NCI-H524 (cell line): ENCODE measurements at places on chromosomes 3 and 15.

GRCh38 chr3:119222391-119222790 is 18.3 kb downstream of the B4GALT4 start:
- no peak for DNase-seq

DNA sequence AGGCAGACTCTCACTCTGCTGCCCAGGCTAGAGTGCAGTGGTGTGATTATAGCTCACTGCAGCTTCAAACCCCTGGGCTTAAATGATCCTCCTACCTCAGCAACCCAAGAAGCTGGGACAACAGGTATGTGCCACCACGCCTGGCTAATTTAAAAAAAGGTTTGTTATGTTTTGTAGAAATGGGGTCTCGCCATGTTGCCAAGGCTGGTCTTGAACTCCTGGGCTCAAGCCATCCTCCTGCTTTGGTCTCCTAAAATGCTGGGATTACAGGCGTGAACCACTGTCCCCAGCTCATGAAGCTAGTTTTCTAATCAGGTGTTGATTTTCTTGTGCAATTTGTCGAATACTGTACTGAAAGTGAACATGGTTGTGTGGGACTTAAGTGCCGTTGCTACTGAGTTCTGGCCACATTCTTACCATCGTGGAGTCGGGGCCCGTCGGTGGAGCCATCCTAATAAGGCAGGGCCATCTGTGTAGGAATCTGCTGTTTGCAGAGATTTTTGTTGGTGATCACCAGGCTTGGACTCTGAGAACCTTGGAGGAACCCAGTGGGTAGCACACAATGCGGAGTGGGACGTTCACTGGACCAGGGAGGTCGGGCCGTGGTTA is 193.2 kb downstream of the GOLGA6L6 start:
- no peak for DNase-seq

GRCh38 chr3:192186498-192186897 is 540.8 kb downstream of the FGF12 start:
- no peak for DNase-seq

DNA sequence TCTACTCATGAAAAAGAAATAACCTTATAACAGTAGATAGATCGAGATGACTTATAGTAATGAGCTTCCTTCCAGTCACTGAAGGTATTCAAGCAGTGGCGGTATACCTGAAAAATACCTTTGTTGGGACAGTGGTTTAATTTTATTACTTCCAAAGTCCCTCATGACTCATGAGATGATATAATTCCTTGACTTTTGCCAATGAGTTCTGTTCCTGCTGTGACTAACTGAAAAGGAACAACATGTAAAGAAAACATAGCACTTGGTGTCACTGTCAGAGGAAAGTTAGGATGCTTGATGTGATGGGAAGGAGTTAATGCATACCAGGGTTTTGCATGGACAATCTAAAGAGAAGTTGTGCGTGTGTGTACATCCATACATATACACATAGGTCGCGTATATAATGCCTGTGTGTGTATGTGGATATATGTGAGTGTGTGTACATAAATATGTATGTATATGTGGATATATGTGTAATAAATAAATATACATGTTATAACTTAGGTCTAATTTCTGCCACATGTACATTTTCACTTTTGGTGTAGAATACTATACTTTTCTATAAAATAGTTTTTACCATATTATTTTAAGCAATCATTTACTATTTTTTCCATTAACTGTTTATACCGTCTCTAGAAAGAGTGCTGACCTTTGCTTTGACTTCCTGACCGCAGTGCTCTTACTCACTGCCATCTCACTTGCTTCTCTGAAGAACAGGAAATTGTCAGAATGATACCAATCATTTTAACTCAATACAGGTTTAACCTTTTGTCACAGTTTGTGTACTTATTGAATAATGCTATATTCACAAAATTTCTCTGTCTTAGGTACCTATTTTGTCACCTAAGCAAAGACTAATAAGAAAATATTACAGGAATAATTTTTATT is 12.6 kb upstream of the PAK2 start:
- no peak for DNase-seq

- no peak for DNase-seq
Observed at GRCh38 chr3:190621927-190622326, 108.0 kb downstream of the IL1RAP start.

GRCh38 chr3:37765591-37766488 is 95.8 kb upstream of the CTDSPL start:
- peak; percentile 43 for DNase-seq

DNA sequence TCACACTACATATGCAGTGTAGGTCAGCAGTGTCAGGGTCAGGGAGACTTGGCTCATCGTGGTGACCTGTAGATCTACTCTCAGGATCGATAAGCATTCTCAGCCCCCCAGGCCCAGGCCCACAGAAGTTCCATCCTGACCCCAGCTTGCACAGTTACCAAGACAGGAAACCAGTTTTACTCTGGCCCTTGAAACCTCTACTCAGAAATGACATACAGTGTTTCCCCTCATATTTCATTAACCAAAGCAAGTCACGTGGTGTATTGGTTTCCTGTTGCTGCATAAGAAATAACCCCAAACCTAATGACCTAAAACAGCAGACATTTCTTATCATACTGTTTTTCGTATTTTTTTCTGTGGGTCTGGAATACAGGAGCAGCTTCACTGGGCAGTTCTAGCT is 242.2 kb downstream of the SLCO3A1 start:
- DNase-seq: no peak

GRCh38 chr3:43289401-43289800 is 3.1 kb downstream of the SNRK start:
- no peak for DNase-seq

GRCh38 chr3:133744241-133744640 is 2.0 kb upstream of the TF start:
- DNase-seq: no peak

DNA sequence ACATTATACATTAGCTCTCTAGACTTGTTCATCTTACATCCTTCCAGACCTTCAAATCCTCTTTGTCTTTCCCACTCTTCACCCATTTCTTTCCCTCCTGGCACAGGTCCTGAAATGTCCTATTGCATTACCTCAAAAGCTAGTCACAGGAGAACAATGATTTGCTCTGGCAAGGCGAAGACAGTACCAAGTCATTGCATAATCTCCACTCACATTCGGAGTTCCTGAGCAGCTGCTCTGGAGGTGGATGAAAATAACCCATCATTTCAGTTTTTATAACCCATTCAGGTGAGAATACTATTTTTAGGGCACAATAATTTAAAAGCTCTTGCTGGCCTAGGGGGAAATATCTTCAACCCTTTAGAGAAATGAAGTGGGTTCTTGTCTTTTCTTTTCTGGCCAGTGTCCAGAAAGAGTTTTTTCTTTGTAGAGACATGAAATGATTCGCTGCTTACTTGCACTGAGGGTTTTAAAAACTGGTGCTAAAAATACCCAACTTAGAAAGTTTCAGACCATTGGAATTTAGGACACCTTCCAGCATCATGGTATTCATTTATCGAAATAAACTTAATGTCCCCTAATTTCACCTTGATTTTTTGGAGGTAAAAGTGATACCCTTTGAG is 23.4 kb upstream of the DYNC1LI1 start:
- DNase-seq: no peak

DNA sequence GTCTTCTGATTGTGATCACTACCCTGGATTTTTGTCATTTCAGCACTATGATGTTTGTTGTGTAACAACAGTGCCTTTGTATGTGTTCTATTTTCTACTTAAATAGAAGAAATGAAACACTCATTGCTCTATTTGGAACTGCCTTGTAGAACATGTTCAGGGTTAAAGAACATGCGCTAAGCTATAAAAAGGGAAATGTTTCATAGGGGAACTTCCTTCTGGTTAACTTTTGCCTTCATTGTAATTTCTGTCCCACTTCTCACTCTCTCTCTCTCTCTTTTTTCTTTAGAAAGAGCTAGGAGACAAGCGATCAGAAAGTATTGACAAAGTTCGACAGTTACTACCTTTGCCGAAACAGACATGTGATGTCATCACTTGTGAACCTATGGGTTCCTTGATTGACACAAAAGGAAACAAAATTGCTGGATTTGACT is at the start of gene P2RY12:
Gene P2RY12 (minus strand): TSS at position 13 of the 434 bp plus-strand sequence. CDS start 45,908 bp downstream, outside the sequence.
- no peak for DNase-seq

DNA sequence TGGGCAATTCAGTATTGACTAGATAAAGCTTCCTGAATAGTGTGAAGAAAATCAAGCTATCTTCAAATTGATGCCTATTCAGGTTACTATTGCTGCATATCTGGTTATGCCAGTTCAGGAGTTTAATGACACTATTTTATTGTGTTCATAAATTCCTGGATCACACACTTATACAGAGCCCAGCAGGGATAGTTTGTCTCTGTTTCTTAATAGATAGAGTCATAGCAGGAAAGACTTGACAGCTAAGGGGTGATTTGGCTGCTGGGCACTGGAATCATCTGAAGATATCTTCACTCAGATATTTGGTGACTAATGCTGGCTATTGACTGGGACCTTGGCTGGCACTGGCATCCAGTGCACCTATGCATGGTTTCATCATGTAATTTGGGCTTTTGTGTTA is 187.8 kb downstream of the PYDC2 start:
- no peak for DNase-seq

GRCh38 chr3:51436998-51437639 is 46.0 kb downstream of the RBM15B start:
- no peak for DNase-seq

GRCh38 chr3:64047787-64048186 is 24.5 kb upstream of the PSMD6 start:
- DNase-seq: no peak

GRCh38 chr3:69385123-69385722 is 665 bp downstream of the FRMD4B start:
- peak; percentile 54 for DNase-seq

- no peak for DNase-seq
Observed at GRCh38 chr3:141106842-141107241, 55.7 kb downstream of the SPSB4 start.

DNA sequence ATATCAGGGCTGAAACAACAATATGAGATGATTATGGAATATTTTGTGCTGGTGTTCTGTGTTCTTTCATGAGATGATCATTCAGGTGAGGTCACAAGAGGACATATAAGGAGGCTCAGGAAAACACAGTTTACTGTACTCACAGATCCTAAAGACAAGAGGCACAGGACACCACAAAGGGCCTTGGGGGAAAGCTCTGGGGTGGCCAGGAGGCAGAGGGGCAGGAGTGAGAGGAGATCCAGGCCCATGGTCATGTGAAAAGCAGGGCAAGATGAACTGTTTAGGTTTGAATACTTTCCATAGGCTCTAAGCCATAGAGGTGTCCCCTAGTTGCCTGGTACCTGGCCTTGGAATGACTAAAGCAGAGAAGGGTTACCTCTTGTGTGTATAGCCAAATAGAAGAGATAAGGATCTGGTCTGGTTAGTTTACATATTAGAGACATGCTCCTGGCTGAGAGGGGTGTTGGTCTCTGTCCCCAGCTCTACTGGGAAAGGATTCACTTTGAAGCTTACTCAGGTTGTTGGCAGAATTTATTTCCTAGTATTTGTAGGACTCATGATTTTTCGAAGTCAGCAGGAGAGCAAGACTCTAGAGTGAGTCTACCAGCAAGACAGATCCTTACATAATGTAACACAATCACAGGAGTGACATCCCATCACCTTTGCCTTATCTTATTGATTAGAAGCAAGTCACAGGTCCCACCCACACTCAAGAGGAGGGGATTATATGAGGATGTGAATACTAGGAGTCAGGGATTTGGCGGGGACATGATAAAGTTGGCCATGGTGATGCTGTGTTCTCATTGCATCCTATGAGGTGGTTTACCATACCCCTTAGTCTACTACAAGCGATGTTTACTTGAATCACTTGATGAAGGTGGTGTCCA is 11.3 kb upstream of the TM4SF1 start:
- no peak for DNase-seq

GRCh38 chr3:46091741-46092701 is 64.7 kb upstream of the XCR1 start:
- DNase-seq: no peak

GRCh38 chr3:190830031-190830430 is 32.5 kb downstream of the GMNC start:
- DNase-seq: no peak

- DNase-seq: no peak
Observed at GRCh38 chr3:147410116-147410525, 956 bp downstream of the ZIC1 start.

- no peak for DNase-seq
Observed at GRCh38 chr3:48516571-48516970, 12.6 kb upstream of the SHISA5 start.

DNA sequence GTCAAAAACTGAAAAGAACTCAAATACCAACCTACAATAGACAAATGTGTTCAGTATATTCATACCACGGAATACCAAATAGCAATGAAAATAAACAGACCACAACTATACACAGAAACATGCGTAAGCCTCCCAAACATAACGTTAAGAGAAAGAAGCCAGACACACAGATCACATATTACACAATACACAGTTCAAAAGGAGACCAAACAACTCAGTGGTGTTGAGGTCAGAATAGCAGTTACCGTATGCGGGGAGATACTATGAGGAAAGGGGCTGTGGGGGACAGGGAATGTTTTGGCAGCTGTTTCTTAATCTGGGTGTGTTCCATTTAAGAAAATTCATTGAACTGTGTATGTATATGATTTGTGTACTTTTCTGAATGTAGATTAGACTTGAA is 6.6 kb downstream of the OSBPL10 start:
- DNase-seq: no peak

GRCh38 chr3:87792198-87792533 is 266.6 kb downstream of the CGGBP1 start:
- no peak for DNase-seq

DNA sequence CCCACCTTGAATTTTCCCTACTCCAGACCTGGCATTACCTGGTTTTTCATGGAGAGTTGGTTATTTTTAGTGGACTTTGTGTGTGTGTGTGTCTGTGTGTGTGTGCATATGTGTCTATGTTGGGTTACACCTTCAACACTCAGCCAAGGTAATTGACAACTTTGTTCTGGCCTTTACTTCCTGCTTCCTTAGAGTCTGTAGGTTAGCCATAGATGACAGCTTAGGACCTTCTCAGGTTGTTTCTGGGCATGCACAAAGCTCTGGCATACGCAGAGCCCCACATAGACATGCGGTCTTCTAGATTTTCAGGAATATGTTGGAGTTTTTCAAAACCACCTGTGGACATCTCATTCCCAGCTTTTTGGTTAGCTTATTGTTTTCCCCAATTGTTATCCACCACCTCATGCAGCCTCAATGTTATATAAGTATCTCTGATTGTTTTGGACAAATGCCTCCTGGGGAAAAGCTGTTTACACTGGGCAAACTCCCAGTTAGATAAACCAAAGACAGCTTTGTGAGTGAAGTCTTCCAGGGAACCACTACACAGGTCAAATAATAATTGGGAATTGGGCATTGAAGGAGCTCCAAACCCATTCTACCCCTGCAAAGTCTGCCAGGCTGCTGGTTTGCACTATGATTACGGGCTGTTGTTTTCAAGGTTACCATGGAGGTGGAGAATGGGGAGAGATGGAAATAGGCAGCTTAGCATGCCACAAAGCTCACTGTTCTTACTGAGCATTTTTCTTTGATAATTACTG is 201.2 kb downstream of the ADAMTSL3 start:
- no peak for DNase-seq

GRCh38 chr3:194941956-194942511 is 256.4 kb downstream of the FAM43A start:
- no peak for DNase-seq

DNA sequence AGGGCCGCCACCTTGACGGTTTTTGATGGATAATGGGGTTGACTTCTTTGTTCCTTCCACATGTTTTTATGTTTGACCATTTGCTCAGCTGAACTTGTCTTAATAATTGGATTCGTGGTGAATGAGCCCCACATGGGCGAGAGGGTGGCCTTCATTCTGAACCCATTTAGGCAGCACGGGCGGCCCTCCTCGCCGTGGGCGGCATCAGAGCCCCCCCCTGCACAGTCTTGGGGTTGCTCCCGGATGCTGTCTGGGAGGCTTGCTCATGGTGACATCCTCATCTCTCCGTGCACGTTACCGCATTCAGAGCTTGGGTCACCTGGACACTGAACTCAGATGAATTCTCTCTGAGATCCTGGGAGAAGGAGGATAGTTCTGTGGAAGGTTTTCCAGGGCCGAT is 172.3 kb upstream of the OSBPL11 start:
- no peak for DNase-seq
